ENCODE measurements at places on chromosomes 7 and 10.

- no peak for DNase-seq
These were observed 26.0 kb downstream of the LEP start for GRCh38 chr7:128266883-128267594.

- no peak for DNase-seq
These were observed 3.5 kb downstream of the VIPR2 start for GRCh38 chr7:159141167-159141566.

DNA sequence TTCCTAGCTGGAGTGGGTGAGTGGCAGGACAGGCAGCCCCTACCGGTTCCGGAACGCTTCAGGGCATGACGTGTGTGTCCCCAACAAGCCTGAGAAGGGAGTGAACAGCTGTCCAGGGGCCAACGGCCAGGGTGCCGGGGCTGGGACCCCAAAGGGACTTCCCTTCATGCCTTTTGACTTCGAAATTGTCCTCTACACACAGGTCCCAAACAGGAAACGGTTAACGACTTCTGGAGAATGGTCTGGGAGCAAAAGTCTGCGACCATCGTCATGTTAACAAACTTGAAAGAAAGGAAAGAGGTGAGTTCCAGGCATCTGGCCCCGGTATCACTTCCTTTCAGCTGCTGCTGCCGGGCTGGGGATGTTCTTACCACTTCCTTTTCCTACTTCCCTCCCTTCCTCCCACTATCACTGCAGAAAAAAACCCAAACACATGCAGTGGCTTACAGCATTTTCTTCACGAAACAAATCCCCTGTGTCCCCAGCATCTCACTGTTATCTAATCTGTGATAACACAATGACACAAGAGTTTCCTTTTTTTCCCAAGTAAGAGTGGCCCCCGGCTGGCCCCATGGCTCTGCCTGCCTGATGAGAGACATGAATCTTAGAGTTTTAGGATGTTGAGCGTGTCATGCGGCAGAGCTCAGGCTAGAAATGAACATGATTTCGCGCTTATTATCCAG is 63.2 kb downstream of the MKI67 start:
- peak; percentile 39 for DNase-seq

- no peak for DNase-seq
These were observed 9.0 kb downstream of the NSMCE4A start for GRCh38 chr10:121965996-121966395.

DNA sequence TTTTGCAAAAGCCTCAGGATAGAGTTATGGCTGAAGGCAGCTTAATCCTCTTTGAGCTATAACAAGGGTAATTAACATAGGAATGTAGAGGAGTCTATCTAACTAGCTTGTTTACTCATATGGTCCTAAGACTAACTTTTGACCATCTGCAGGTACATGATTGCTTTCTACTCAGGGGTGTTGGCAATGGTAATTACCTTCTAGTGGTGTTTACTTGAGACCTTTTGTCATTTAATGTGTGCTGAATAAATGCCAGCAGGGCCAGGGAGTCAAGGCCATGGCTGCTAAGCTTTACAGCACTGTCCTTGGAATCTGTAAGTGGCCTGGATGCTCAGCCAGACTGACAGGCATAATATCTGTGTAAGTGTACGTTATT is 1325.0 kb downstream of the XPNPEP1 start:
- no peak for DNase-seq

Data from stimulated activated naive CD4-positive, alpha-beta T cell treated with Interleukin-2 at 50 U/mL for 16 hours (primary cell).